ENCODE measurements at places on chromosomes 13 and 19. TPM values are rescaled to one million over a fixed set of nuclear protein-coding genes. Genes with fewer than 3 reads are reported as not detected.

The CBY2 gene
- not detected for total RNA-seq

The PABPC3 gene
- total RNA-seq, result 0.64 TPM

GRCh38 chr19:43610493-43610892 is 1.4 kb upstream of the SRRM5 start:
- H3K4me3 ChIP-seq, result no peak overlapping the region
- no peaks in the 10 kb centered on the region for H3K27me3 ChIP-seq
- H3K27ac ChIP-seq, result no peak overlapping the region
- H3K4me1 ChIP-seq, result no peaks in the 10 kb centered on the region

DNA sequence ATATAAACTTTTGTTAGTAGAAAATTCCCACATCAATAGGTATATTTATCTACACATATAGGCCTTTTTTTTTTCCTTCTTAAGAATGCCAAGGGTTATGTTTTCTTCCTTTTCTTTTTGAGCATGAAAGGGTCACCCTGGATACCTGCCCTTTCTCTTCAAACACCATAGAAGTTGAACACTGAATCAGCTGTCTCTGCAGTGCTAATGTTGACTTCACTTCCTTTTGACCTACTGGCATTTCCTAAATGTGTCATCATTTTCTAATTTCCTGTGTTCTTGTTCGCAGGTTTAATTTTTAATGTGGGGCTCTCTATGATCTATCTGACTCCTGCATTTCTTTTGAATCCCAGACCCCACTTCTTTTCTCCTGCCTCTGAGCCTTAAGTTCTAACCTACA is 532.0 kb downstream of the GPC6 start:
- H3K36me3 ChIP-seq, result no peaks in the 10 kb centered on the region
- H3K4me1 ChIP-seq, result no peaks in the 10 kb centered on the region
- no peak overlapping the region for H3K27ac ChIP-seq
- no peak overlapping the region for H3K4me3 ChIP-seq
- no peak for DNase-seq

GRCh38 chr13:29693275-29693945 is 97.9 kb upstream of the SLC7A1 start:
- DNase-seq, result peak; percentile 77
- no peaks in the 10 kb centered on the region for H3K27me3 ChIP-seq
- H3K4me3 ChIP-seq, result no peak overlapping the region
- no peak overlapping the region for H3K27ac ChIP-seq
- no peaks in the 10 kb centered on the region for H3K4me1 ChIP-seq
